ENCODE measurements at places on chromosomes 12 and 14.

DNA sequence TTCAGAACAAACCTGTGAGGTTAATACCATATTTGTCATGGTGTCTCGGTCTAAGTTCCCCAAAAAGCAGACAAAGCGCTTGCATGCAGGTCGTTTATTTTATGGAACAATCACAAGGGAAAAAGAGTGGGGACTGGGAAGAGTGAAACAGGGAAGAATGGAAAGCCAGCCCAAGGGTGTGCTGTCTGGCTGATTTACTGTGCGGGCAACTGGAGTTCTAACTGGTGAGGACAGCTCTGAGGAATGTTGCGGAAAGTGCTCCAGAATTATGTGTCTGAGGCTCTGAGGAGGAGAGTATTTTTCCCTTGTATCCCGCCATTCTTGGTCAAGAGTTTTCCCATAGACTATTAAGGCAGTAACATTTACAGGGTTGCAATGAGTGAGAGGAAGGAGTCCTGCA lies 465.4 kb downstream of the RMST start:
- DNase-seq: no peak

DNA sequence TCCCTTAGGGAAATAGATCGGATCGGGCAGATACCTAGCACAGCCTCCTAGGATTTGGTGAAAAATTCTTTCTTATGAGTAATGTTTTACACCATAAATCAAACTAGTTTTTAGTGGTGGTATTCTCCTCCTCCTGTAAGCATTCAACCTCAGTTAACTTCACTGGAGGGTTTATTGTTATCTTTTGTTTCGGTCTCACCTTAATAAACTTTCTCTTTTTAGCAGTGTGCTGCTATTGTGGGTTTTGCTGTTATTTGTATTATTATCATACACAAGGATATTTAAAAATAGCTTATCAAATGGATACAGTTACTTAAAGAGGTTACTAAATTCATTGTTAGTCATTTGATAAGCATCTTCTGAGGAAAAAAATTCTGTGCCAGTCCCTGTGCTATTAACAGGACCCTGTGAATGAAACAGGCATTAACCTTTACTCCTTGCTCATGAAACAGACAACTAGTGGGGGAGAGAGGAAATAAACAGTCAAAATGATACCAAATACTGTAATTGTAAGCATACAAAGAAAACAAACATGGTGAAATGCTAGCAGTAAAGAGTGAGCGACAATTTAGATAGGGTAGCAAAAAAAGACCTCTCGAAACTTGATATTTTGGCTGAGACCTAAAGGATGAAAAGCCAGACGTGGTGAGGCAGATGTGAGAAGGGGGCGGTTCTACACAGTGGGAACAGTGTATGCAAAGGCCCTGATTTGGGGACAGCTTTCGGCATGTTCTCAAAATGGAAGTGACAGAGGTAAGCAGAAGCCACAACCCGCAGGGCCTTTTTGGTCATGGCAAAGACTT lies 178.7 kb upstream of the SOX5 start:
- no peak for DNase-seq

GRCh38 chr14:92568621-92569479 lies 55.3 kb downstream of the RIN3 start:
- DNase-seq: no peak

DNA sequence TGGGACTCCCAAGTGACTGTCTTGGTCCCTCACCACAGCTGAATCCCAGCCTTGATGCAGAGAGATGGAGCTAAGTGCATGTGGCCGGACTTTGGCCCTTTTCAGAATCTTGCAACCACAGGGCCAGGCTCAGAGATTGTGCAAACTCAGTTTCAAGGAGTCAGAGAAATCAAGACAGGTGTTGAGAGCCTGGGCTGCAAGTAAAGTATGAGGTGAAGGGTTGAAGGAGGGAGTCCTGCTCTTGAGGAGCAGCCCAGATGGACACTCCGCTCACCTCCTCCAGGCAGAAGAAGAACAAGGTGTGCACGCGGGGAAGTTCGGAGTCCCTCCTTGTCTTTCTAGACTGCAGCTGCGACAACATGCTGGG lies 6.3 kb upstream of the BMP4 start:
- DNase-seq: no peak

DNA sequence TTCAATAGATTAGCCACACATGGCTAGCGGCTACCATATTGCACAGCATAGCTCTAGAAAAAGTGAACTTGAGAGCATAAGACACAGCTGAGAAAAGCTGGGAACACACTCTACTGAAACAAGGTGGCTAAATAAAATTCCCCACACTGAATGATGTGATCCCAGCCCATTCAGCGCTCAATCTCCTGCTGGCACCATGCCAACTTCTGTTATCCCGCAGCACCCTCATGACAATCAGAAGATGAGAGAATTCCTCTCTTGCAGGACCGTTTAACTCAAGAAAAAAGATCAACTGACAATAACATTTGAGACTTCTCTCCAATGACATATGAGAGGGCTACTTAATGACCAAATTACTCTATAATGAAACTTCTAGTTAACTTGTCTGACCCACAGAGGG lies 115.4 kb downstream of the ADAMTS20 start:
- no peak for DNase-seq

GRCh38 chr12:11798856-11799501 lies 149.5 kb downstream of the ETV6 start:
- DNase-seq: no peak

- DNase-seq: no peak
Measured at GRCh38 chr12:50597200-50598195, 92.7 kb downstream of the DIP2B start.

- DNase-seq: no peak
Measured at GRCh38 chr14:73817020-73817655, 34.5 kb upstream of the PTGR2 start.

GRCh38 chr12:65355461-65355860 lies 77.0 kb downstream of the MSRB3 start:
- DNase-seq: no peak

DNA sequence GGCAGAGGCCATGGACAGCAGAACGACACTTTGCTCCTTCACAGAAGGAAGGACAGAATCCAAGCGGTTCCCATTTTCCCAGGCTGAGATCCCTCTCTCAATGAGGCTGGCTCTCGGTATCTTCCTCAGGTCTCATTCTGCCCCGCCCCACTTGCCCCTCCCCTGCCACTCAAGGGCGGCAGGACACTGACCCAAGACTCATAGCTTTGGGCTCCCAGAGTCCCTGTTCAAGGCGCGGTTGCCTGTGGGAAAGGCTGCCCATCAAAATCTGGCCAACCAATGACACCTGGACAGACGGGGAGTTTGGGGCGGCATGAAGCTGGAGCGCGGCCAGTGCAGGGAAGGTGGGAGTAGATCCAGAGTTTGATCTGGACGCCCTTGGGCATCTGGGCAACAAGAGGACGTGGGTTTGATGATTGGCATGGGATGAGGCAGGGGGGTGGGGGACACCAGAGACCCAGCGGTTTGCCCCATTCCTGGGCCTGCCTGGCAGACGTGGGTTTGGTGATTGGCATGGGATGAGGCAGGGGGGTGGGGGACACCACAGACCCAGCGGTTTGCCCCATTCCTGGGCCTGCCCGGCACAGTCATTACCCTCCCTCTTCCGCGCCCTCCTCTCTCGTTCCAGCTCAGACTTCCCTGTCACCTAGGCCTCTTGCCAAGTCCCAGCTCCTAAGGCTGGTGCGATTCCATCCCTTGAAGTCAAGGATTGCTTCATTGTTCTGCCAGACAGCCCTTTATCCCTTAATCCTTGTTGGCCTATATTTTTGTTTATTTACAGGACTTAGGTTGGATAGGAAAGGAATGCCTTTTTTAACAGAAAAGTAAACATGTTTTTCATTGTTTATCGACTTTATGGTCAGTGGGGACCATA lies 92.1 kb downstream of the NINJ2 start:
- DNase-seq: no peak

- DNase-seq: no peak
Measured at GRCh38 chr14:89849931-89850330, 104.6 kb downstream of the EFCAB11 start.

All from NCI-H526 (cell line).